Hepatocyte (in vitro differentiated cells): ENCODE measurements at places on chromosomes 13 and 19.

DNA sequence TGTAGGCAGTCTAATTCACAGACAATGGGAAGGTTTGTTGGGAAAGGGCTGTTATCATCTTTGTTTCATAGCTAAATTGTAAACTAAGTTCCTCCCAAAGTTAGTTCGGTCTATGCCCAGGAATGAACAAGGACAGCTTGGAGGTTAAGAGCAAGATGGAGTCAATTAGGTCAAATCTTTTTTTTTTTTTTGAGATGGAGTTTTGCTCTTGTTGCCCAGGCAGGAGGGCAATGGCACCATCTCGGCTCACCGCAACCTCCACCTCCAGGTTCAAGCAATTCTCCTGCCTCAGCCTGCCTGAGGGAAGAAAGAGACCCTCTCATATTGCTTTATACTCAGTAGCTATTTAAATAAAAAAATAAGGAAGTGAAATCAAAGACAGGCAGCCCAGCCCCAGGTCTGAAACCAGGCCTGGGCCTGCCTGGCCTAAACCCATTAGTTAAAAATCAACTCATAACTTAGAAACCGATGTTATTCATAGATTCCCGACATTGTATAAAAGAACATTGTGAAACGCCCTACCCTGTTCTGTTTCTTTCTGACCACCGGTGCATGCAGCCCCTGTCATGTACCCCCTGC, 297.4 kb upstream of the SGCG start:
- no peak for DNase-seq

DNA sequence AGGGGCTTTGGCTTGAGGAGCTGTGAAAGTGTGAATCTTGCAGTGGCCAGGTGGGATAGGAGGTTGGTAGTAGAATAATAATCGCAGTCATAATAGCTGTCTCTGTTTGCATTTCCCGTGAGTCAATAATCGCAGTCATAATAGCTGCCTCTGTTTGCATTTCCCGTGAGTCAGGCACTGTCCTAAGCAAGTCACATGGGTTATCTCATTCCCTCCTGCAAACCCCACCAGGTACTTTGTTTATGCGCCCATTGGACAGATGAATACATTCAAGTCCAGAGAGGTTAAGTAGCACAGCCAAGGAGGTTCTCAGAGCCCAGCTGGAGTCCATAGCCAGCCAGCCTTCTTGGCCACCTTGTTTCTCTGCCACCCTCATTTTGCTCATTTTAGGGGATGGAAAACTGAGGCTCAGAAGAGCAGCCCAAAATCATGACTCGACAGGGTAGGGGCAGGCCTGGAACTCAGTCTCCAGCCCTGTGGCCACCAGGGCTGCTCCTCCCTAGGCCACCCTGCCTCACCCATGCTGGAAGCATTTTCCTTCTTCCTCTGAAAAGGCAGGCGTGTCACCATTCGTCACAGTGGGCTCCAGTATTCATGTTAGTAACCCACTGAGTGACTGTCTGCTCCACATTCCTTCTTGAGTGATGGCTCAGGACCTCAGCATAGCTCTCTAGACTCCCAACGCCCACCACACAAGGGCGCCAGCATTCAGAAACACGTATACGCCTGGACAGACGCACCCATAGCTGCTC, 206.2 kb downstream of the URI1 start:
- DNase-seq: no peak

DNA sequence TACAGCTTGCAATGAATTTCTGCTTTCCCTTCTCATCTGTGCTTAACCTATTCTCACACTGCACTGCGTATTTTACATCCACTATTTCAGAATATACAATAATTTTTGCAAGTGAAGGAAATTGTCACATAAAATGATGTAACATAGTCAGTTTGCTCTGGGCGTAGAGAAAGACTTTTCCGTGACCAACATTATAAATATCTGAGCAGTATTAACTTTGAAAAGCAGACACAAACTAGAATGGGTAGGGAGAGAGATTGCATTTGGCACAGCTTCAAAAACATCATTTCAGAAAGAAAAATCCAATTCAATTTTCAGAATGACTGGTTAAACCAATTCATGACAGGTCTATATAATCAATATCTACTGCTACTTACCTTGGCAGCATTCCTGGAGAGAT, 352.5 kb upstream of the MIR17HG start:
- no peak for DNase-seq

DNA sequence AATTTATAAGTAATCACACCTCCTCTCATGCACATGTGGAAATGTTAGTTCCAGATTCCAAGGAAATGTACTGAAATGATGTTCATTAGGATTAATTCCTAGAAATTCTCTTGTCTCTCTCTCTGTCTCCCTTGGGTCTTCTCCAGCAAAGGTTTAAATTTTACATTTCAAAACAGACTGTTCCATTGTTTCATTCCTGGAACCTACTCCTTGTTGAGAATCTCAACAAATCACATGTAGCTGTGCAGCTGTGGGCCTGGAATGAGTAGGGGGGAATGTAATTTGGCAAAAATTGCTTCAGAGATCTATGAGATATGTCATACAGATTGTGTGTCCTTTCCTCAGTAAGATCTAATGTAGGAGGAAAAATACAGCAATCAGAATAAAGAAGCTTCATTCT, 46.2 kb upstream of the RFXAP start:
- no peak for DNase-seq

DNA sequence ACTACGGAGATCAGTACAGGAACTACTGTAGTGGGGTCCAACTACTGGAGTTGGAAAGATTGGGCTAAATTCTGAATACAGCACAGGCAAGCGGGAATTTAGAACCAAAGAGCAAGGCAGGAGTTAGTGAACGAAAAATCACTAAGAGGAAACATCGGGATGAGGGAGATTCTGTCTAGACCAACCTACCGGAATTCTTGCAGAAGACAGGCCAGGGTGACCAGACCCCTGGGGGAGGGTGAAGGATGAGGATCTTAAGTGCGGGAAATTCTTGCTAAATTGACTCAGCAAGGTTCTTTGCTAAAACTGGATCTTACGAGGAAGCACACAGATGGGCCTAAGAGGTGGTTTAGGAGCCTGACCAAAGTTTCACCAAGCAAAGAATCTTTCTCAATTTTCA, 13.2 kb upstream of the PSPC1 start:
- DNase-seq: no peak

DNA sequence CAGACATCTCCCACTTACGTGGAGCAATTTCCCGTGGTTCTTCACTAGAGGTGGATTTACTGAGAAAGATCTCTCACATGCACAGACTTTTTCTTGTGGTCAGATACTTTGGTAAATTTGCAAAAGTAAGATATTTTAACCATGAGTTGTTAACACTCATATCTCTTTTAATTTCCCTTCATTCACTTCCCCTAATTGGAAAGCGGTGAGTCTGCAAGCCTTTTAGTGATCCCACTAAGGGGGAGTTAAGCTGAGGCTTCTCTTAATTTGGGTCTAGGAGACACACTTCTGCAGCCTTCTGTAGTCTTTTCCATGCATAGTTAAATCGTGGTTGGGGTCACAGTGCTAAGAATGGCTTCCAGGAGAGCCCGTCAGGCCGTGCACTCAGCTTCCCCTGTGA, 30.7 kb upstream of the SERPINE3 start:
- no peak for DNase-seq

GRCh38 chr19:6593651-6594416, 2.9 kb upstream of the CD70 start:
- DNase-seq: no peak

DNA sequence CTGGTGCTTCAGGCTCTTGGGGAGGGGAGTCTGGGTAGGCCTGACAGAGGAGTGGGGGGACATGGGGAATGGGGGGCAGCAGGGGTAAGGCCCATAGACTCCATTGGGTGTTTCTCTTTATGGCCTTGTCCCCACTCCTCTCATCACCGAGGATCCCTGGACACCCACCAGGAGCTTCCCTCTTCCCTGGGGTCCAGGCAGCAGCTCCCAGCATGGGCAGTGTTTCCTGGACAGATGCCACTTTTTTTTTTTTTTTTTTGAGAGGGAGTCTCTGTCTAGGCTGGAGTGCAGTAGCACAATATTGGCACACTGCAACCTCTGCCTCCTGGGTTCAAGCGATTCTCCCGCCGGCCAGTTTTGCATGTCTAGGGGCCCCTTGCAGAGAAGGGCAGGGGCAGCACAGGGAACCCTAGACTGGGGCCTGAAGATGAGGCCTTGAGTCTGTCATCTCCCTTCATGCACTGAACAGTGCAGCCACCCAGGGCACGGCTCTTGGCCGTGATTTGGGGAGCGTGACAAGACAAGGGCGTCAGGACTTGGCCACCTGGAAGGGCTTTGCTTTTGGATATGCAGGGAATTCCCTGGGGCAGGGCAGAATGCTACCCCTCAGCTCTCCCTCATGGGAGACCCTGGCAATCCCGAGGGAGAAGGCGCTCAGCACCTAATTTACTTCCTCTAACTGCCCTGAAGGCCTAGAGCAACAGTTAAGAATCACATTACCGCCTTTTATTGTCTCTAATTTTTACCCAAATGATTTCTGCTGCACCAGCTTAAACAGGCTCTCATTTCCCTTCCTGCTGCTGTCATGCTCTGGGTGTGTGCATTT, 213.9 kb upstream of the ZNF536 start:
- DNase-seq: no peak

DNA sequence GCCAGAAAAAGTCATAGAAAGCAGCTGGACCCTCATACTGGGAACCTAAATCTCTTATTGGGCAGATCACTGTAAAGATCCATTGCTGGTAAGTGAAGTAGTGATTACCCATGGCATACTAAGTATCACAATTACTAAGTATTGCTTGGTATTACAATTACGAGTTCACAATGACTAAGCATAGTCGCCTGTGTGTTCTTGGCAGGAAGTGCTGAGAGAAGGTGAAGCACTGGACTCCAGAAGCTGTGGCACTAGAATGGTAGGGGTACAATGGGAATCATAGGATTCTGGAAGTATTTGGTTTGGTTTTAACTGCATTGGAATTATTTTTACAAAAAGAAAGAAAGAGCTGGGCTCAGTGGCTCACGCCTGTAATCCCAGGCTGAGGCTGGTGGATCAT, 20.3 kb downstream of the LGALS16 start:
- no peak for DNase-seq

DNA sequence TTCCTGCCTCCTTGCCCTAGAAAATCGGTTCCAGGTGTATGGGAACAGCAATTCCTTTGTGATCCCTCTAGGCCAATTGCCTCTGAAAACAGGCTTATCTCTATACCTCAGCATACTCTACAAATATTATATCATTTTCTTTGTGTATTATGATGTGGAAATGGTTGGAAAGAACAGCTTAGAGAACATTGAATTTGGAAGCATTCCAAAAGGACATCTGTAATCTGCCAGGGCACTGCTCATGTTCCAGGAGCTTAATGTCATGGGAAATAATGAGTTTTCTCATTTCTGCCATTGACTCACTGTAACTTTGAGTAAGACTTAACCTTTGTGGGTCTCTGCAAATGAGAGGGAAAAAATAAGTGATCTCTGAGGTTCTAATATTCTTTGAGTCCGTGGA, 147.3 kb downstream of the UFM1 start:
- no peak for DNase-seq
